ENCODE measurements at places on chromosomes 4 and X.

GRCh38 chr4:86967798-86968197 lies 33.0 kb downstream of the AFF1 start:
- no peak for DNase-seq

DNA sequence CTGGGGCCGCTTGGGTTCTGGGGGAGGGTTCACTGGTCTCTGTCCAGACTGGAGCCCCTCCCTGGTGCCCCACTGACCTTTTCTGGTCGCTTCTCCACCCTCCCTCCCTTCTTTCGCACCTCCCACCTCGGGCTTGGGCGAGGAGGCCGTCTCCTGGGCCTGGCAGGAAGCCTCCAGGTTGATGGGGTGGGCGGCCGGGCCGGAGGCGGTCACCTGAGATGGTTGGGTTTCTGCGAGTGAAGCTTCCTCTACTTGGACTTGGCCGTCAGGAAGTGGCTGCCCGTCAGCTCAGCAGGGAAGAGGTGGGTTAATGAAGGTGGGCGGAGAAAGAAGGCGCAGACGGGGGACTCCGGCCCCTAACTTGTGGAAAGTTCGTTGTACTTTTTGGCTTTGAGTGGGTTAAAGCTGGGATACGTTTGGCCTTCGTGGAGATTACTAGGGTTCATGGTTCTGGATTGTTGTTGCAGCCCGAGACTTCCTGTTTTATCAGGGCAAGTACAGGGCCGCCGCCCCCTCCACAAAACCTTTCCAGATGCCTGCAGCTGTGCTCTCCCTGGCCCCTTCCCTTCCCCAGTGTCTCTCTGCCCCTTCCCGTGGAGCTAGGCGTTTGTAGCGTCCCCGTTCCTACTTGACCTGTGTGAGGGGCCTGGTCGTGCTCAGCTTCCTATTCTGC lies 1.2 kb downstream of the AKAP17A start:
- peak; percentile 71 for DNase-seq

GRCh38 chr4:160426233-160426632 lies 1323.4 kb downstream of the RAPGEF2 start:
- DNase-seq = no peak

DNA sequence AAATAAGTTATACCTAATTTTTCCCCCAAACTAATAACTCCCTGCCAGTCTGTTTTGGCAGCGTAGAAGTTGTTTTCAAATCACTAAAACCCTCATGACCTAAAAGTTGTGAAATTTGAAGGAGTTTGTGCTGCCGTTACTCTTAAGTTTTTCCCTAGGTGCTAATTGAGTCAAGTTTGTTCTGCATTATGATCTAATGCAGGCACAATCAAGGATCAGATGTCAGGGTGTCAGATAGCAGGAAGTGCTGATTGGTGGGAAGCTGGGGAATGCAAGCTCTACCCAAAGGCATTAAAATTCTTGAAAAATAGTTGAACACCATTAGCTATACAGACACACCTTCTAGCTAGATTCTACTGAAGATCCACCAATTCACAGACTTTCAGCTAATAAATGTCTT lies 51.9 kb downstream of the ARX start:
- no peak for DNase-seq

DNA sequence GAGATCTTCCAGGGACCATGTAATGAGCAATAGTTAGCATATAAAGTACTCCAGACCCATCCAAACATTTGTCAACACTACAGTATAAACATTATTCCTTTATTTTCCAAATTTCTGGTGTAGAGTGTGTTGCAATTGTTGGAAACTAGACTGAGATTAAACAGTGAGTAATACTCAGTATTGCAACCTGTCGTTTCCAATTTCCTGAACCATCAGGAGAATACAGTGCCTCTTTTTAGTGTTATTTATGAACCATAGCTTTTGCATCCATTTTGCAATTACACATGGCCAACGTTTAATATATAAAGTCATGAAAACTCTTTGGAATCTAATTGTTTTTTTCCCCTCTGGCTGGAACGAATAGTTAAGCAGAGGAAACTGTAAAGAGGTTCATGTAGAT lies 58.3 kb upstream of the DHRSX start:
- DNase-seq = no peak

DNA sequence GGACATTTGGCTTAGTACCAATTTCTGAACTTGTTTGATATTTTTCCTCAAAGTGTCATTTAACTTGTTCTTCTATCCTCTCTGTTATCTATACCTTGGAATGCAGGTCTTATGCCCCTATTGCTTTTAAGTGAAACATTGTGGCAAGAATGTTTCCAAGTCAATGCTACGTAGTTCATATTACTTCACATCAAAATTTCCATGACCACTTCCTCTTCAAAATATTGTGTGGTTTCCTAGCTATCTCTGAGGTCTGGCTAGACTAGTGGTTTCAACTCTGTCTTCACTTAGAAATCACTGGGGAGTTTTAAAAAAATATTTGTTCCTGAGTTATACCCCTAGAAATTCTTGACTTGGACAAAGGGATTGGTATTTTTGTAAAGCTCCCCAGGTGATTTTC lies 20.2 kb upstream of the RASGEF1B start:
- DNase-seq = no peak
